ENCODE measurements at places on chromosomes 7 and 10. TPM values are rescaled to one million over a fixed set of nuclear protein-coding genes. Genes with fewer than 3 reads are reported as not detected.

SPACDR gene
- polyA plus RNA-seq = 0.82 TPM

DNA sequence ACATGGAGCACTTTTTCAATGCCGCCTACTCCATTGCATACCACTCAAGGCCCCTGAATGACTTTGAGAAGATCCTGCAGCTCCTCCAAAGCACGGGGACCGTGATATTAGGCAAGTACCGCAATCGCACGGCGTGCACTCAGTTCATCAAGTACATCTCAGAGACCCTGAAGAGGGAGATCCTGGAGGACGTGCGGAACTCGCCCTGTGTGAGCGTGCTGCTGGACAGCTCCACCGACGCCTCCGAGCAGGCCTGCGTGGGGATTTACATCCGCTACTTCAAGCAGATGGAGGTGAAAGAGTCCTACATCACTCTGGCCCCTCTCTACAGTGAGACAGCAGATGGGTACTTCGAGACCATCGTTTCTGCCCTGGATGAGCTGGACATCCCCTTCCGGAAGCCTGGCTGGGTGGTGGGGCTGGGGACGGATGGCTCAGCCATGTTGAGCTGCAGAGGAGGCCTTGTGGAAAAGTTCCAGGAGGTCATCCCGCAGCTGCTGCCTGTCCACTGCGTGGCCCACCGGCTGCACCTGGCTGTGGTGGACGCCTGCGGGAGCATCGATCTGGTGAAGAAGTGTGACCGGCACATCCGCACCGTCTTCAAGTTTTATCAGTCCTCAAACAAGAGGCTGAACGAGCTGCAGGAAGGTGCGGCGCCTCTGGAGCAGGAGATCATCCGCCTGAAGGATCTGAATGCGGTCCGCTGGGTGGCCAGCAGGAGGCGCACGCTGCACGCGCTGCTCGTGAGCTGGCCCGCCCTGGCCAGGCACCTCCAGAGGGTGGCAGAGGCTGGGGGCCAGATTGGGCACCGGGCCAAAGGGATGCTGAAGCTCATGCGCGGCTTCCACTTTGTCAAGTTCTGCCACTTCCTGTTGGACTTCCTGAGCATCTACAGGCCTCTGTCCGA, 12.7 kb upstream of the ATP6V0E2 start:
- DNase-seq = no peak

GRCh38 chr10:22183771-22184461, 33.9 kb downstream of the EBLN1 start:
- DNase-seq = peak; percentile 33

- no peak for DNase-seq
Observed at GRCh38 chr7:44887293-44887692, 2.0 kb upstream of the PURB start.

DNA sequence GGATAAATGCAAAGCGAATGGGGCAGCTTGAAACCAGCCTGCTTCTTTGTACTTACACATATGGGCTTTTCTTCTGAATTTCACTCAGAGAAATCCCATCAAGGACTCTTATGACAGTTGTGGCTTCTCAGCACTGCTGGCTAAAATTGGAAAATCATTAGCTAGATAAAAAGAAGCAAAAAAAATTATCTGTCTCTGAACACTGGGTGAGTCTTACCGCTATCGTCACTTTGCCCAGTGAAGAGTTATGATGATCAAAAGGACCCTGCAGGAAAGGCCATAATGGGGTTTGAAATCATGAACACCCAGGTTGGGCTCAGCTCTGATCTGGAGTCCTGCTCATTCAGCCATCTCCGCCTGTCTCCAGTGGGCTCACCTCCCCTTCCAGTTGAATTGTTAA, 34.3 kb downstream of the AOAH start:
- no peak for DNase-seq

DNA sequence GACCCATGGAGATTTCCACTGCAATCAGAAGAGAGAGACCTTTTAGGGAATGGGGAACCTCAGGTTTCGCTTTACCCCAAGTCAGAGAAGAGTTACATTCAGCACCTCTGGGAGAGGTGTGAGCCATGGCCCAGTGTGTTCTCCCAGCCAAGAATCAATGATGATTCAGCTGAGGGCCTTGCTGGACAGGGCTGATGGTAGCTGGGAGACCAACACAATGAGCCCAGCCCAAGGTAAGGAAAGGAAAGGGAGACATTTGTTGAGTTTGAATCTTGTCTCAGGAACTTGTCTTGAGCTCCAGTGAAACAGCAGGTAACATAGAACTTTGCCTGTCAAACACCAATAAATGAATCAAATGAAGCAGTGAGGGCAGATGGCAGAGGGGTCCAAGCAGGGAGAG, 14.0 kb upstream of the PPIA start:
- no peak for DNase-seq
